A673 (cell line): ENCODE measurements at places on chromosomes 1 and 21. TPM values are rescaled to one million over a fixed set of nuclear protein-coding genes. Genes with fewer than 3 reads are reported as not detected.

DNA sequence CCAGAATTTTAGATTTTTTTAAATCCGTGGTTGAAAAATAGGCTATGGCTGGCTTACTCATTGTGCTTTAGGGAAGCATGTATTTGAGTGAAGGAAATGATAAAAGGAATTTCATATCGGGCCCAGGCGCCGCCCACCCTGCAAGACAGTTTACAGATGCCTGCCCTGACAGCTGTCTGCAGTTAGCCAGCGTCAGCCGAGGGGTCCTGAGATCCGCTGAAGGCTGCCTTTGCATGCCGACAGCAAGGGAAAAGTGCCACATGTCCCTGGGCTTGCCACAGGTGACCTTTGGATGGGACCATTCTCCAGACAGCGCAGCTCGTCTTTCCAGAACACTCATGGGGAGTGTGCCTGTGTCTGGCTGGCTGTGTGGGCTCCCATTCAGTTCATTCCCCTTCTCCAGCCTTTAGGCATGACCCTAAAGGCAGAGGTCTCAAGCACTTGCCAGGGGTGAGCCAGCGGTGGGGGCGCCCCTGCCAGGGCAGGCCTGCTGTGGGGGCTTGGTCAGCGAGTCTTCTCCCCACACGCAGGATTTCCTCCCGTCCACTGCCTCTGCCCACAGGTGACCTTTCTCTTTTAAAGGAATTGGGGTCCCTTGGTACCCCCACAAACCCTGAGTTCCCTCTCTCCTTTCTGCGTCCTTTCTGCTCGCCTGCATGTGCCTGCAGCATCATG, 46.1 kb upstream of the TRAPPC10 start:
- DNase-seq, result no peak

GRCh38 chr1:26285366-26286063, 5.6 kb downstream of the SH3BGRL3 start:
- peak; percentile 41 for DNase-seq

DNA sequence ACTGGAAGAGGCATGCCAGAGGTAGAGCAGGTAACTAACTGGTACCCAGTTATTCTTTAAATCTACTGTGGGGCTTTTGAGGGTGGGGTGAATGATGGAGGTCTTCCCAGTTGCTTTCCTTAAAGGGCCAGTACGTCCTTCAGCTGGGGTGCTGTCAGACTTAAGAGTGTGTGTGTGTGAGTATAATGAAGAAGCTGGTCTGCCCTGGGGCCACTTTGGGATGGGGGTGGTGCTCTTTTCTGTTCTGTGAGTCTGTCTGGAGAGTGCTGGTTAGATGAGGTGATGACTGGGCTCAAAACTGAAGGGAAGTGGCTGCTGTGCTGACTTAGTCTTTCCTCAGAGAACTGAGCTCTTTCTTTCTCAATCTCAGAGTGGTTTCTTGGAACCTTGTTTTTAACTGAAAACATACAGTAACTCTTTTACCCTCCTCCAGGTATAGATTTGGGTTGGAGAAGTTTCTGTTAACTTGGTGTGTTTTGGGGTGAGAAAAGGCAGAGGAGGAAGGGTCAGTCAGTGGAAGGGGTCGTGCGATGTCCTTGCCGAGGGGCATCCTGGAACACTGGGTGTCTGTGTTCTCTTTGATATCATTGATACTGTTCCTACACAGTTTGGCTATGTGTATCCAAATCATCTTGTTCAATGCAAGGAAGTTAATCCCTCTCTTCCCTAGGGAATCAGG, 746 bp downstream of the MACF1 start:
- no peak for DNase-seq

DNA sequence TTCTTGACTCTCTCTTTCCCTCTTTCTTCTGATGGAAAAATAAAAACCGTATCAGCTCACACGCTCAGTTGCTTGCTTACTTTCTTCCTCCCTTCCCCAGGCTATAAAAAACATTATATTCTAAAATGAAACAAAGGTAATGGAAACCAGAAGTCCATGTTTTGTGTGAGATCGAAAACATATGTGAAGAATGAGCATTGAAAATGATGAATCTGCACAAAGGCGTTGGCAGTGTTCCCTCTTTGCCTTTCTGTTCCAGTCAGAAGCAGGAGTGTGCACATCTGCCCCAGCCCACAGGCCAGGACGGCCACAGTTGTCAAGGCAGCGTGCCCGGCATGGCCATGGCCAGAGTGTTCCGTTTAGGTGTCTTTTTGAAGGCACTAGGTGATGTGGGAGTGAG, 185.3 kb upstream of the USP24 start:
- DNase-seq, result no peak

DNA sequence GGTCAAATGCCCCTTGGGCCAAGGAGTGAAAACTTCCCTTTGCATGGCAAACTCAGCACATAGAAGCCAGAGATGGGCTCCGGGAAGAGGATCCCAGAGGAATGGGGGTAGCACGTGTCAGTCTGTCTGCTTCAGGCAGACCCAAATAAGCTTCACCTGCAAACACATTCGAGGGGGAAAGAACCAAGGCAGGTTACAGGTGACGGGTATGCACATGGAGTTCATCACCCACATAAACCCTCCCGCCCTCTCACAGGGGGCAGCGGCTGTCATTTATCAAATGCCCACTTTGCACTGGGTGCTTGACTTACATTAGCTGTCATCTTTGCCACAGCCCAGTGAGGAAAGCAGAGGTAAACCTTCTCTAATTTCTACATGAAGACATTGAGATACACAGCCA, 73.0 kb upstream of the TLR5 start:
- DNase-seq, result no peak

DNA sequence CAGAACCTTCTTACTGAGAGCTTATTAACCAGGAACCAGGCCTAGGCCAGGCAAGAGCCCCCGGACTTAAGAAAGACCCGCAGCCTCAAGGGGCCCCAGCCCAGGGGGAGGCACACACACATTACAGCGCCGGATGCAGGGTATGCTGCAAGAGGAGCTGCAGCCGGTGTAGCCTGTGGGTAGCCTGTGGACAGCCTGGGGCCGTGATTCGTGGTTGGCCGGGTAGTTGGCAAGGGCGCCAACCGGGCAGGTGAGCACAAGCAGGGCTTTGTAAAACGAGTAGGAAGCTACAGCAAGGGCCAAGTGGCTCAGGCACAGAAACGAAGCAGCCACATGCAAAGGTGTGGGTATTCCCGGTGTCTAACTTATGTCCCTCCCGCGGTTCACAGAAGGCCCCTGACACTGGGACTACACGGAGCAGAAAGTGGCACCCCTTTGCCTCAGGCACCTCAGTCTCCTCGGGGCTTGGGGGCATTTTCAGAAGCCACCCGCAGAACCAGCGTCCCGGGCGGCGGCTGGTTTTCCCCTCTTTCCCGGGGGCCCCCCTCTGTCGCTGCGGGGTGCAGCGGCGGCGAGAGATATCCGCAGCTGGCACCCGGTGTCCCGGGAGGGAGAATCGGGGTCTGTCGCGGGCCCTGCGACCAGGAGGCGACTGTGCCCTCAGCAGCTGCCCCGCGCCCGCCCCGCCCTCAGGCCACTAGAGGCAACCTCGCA, 40.8 kb downstream of the KIAA1614 start:
- no peak for DNase-seq

DNA sequence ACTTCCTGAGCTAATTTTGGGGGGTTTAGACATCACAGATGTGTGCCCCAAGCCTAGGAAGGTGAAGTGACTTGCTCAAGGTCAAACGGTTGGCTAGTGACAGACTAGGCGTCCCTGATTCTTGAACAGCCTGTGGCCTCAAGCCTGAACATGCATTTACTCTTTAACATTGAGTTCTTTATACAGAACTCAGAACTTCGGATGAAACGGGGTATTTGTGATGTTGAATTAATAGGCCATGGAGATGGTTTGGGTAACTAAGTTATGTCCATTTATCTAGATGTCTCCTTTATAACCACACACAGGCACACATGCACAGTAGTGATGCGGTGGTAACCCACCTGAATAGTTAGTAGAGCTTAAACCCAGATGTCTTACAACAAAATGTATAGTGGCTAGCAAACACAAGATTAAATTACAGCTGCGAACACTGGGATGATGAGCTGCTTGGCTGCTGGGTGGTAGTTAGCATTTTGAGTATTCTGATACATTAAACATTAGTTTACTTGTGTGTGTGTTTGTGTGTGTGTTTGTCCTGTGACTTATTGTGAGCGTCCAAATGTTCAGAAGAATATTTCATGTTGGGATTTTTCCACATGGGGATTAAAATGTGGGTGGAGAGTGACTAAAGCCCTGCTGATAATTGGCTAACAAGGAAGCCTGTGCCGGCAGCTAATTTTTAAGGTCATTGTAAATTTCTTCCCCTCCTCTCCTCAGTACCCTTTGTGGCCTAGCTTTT, 2.3 kb downstream of the ATP1A1 start:
- DNase-seq, result peak; percentile 68

DNA sequence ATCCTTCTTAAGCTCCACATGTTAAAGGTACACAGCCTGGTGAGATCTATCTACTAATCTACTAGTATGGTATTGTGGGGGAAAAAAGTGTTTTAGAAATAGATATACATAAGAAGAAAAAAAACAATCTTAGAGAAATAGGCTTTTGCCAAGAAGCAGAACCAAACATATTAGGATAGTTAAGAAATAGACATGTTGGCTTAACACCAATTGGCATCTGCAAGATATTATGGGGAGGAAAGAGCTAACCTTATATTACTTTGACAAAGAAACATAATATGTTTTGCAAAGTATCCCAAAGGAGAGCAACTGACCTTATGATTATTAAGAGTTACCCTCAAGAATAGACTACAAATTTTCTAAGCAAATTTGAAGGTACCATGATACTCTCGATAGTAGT, 202.9 kb downstream of the BRINP3 start:
- DNase-seq, result no peak

GRCh38 chr1:107551456-107551855, 410.6 kb downstream of the NTNG1 start:
- DNase-seq, result no peak

- DNase-seq, result no peak
Measured at GRCh38 chr1:93029317-93029716, 49.8 kb upstream of the MTF2 start.

DNA sequence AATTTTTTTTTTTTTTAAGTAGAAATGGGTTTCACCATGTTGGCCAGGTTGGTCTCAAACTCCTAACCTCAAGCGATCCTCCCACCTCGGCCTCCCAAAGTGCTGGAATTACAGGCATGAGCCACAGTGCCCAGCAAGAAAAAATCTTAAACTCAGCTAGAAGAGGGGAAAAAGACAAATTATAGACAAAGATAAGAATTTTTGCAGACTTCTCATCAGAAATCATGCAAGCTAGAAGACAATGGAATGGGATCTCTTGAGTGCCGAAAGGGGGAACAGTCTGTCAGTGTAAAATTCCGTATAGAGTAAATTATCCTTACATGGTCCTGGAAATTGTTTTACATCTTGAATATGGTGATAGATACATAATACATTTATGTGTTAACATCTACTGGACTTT, 294.4 kb downstream of the CAMTA1 start:
- DNase-seq, result no peak

- DNase-seq, result no peak
Measured at GRCh38 chr1:25844536-25845337, 14.5 kb downstream of the AUNIP start.

- DNase-seq, result no peak
Measured at GRCh38 chr1:177794376-177794991, 175.4 kb downstream of the SEC16B start.

GRCh38 chr1:155320252-155320651, 442 bp upstream of the RUSC1 start:
- no peak for DNase-seq

Gene ZBED6
- 28.5 and 29.6 TPM in 2 replicates for total RNA-seq

Gene LAPTM5
- total RNA-seq, result not detected in 2 replicates

Gene CAPN8
- not detected in 2 replicates for total RNA-seq

Gene DNAJC6
- total RNA-seq, result 1.1 and 1.3 TPM in 2 replicates
